Urinary bladder (tissue), 4 donors: ENCODE measurements at places on chromosomes 1 and 21.

GRCh38 chr1:83418558-83418957, 580.4 kb downstream of the TTLL7 start:
- no peak for DNase-seq

GRCh38 chr1:22763487-22764200, 53.0 kb downstream of the EPHB2 start:
- no peak for DNase-seq

DNA sequence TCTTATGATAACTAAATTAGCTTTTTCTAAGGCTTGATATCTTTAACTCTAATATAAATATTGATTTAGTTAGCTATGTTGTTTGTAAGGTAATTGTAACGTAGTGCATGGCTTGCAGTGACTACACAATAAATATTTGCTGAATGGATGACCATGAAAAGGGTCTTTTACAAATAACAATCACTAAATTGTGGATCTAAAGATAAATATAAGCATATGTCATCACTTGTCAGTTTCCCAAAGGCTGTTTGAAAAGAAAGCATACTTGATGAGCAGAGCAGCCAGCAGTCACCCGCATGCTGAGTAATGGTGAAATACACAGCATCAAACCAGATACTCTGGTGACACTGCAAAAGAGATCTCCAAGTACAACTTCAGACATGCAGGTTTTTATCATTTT, 92.5 kb upstream of the FMN2 start:
- no peak for DNase-seq

DNA sequence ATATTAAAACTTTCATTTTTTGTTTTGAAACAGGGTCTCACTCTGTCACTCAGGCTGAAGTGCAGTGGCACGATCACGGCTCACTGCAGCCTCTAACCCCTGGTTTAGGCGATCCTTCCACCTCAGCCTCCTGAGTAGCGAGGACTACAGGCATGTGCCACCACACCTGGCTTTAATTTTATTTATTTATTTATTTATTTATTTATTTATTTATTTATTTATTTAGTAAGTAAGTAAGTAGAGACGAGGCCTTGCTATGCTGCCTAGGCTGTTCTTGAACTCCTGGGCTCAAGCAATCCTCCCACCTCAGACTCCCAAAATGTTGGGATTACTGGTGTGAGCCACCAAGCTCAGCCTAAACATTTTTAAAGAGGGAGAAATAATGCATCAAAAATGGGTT, 1.2 kb upstream of the SETSIP start:
- DNase-seq = no peak

- DNase-seq = no peak
Measured at GRCh38 chr1:246434335-246434734, 72.7 kb downstream of the SMYD3 start.

- no peak for DNase-seq
Measured at GRCh38 chr1:2590233-2591141, 3.9 kb downstream of the PRXL2B start.

DNA sequence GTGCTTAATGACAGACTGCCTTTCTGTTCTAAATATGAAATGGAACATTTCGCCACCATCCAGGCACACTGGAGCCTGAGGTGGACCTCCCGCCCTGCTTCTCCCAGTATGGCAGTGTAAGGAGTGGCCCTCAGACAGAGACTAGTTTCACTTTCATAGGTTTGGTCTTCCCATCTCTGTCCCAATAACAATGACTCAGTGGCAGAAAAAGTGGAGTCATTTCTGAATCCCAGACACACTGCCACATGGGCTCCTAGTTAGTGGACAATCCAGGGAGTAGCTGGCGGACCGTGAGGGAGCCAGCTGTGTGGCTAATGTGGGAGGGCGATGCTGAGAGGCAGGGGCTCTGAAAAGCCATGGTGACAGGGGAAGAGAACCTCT, 95.6 kb upstream of the TSPAN2 start:
- DNase-seq = no peak

DNA sequence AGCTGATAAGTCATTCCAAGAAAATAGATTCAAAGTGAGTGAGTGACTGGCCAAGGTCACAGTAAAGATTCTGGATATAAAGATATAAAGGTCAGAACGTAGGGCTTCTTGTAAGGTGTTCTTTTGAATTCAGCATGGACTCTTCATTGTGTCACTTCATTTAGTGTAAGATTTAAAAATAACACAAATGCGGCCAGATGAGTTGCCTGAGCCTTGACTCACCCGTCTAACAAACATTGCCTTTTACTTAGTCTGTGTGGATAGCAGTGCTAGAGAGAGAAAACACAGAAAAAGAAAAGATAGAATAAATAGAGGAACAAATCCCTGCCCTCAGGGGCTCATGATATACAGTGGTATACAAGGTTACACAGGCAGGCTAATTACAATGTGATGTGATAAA, 223.4 kb downstream of the PLPP3 start:
- DNase-seq = no peak

DNA sequence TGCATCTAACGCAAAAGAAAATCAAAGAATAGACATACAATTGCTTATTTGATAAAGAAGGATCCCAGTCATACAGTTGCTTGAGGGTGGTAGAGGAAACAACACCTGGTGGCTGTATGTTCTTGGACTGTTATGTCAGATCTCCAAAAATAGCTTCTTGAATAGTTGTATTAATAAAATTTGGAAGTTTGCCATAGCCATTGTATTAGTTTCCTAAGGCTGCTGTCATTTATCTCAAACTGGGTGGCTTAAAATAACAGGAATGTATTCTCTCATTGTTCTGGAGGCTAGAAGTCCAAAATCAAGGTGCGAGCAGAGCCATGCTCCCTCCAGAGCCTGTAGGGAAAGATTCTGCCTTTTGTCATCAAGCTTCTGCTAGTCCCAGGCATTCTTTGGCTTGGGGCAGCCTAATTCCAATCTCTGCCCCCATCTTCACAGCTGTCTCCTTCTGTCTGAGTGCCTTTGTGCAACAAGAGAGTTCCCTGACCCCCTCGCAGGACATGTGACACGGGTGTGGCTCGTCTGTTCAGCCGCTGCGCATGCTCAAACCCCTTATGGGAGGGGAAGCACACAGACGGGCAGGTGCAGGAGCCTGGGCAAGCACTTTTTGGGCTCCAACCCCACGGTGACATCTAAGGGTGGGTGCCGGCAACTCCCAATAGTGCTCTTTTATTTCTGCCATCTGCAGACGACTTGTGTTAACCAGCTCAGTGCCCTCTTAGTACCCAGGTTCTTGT, 21.7 kb upstream of the GRIK1 start:
- no peak for DNase-seq

DNA sequence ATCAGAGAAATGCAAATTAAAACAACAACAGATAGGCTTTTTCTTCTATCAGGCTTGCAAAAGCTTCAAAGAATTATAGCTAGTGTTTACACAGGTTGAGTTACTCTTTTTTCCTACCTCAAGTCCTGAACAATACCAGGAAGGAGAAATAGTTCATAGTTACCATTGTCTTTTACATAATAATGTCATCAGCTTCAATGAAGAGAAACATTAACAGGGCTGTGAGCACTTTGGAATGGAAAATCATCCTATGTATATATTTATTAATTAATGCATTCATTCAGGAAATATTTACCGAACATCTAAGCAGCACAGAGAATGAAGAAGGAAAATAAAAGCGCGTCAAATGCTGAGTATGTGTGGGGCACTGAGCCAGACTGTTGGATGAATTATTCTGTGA, 197.3 kb downstream of the ZBTB18 start:
- DNase-seq = no peak

DNA sequence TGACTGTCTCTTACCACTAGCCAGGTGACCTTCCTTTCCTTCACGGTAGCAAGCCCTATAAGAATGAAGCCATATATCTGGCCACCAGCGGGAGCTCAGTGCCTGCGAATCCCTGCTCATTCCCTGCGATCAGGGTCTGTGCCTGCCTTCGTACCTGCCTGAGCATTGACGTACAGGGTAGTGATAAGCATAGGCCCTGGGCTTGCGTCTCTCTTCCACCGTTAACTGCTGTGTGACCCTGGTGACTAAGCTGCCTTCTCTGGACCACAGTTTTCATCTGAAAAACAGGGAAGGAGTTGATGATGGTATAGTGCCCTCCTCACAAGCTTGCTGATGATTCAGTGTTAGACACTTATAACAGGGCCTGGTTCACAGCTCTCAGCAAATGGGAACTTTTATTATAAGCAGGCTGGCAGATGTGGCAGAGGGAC, 4.1 kb downstream of the ZC3H12A start:
- DNase-seq = no peak

- no peak for DNase-seq
Measured at GRCh38 chr1:155809088-155809487, 47.9 kb downstream of the GON4L start.

DNA sequence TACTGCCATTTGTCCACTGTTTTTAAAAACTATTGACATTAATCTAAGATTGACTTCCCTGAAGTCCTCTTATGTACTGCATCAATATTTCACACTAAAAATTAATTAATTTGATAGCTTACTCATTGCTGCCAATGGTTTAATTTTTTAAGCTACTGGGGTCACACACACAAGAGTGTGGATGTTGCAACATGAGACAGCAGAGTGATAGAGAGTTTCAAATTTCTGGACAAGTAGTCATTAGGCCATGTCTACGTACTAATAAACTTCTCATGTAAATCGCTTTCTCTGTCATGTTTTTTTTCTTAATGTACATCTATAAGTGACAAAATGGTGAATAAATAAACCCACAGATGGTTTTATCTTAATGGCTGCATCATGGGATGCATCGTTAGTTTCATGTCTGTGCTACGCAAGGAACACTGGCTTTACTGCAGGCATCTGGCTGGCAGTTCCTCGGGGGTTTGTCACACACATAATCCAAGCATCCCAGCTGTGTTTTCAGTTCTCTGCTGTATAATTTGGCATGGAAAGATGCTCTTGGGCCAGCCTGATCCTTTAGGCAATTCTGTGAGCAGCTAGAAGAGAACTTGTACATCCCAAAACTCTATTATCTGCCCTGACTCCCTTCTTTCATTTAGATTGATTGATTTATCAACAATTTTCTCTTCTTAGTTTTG, 16.4 kb upstream of the CHODL start:
- no peak for DNase-seq

- no peak for DNase-seq
Measured at GRCh38 chr1:166848193-166848592, 8.9 kb downstream of the POGK start.

DNA sequence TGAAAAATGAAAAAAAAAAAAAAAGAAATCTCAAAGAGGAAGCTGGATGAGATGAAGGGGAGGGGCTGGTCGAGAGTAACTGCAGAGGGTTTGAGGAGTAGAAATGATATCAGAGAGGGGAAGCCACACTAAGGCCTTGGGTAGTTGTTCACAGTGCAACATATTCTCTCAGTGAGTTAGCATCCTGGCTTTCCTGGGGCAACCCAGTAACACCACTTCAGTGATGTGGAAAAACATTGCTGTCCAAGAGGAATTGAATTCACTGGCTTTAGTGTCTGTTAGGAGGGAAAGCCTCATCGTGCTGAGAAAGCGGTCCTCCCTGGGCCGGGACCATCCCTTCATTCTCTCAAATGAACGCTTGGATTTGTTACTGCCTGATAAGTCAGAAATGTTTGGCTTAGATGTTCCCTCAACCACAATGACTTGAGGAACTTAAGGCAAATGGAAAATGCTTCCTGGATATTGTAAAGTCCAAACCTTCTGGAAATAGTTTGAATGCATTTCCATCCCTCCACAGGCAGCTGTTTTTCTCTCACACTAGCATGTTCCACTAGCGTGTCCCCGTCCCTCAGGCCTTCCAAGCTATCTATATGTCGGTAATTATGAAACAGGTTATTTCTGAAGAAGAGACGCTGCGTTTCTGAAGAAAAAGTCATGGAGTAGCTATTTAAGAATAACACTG, 12.2 kb downstream of the TGFB2 start:
- no peak for DNase-seq

DNA sequence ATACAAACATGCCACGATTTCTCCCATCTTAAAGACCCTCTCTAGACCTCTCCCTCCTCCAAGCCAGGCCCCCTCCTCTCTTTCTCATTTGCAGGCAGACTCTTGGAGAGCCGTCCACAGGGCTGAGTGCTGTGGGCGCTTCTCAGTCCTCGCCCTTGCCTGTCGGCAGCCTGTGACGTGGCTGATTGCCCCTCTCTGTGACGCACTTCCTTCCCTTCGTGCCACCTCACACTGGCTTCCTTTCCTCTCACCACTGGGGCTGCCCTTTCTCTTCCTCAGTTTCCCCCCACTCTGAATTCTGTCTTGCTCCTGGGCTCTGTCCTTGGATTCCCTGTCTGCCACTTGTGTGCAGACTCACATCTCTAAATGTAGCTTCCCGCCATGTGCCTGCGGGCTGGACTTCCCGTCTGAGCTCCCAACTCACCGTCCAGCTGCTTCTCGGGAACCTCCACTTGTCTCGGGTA, 227.2 kb downstream of the CAMTA1 start:
- no peak for DNase-seq

DNA sequence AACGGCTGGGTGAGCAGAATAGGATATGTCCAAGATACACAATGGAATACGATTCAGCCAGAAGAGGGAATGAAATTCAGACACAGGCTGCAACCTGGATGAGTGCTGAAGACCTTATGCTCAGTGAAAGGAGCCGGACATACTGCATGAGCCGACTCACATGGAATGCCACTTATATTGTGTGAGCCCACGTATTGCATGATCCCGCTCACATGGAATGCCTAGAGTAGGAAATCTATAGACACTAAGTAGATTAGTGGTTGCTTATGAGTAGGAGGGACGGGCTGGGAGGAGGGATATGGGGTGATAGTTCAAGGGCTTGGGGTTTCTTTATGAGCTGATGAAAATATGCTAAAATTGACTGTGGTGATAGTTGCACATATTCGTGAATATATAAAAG, 26.8 kb downstream of the TMPRSS2 start:
- DNase-seq = no peak

GRCh38 chr1:95236784-95237575, 3.0 kb downstream of the RWDD3 start:
- no peak for DNase-seq

GRCh38 chr1:213925531-213926182, 62.1 kb upstream of the PROX1 start:
- DNase-seq = no peak

DNA sequence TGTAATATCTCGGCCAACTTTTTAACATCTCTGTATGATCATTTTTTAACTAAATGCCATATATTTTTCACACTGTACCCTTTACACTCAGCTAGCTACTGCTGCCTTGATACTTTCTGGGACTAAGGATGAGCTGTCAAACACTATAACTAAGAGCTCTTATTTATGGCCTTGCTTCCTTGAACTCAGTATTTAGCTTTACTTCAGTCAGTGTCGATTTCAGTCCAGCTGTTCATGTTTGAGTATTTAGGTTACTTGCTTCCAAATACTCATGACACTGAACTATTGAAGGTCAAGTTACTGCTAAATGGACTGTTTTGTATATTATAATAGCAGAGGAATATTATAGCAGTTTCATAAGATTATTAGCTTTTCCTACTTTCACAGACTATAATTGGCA, 25.9 kb upstream of the USP25 start:
- no peak for DNase-seq

GRCh38 chr1:179754041-179754624, 11.0 kb downstream of the FAM163A start:
- DNase-seq = peak; percentile 26

DNA sequence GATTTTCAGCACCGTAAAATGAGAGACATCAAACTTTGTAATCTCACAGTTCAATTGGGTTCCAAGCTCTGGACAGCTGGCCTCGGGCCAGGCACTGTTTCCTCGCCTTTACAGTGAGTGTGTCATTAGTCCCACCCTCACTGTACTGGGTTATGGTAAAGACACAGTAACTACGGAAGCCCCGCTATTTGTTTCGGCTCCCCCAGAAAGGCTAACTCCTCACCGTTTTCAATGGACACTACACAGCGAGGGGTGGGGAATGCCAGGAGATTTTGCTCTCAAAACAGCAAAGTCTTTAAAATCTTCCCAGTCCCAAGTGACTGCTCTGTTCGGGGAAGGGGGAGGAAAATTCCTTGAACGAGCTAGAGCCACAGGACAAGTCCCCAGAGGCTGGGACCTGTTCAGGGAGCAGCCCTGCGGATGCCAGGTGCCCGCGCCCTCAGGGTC, 757 bp upstream of the SPSB1 start:
- no peak for DNase-seq
